ENCODE measurements at places on chromosomes 7 and 10.

DNA sequence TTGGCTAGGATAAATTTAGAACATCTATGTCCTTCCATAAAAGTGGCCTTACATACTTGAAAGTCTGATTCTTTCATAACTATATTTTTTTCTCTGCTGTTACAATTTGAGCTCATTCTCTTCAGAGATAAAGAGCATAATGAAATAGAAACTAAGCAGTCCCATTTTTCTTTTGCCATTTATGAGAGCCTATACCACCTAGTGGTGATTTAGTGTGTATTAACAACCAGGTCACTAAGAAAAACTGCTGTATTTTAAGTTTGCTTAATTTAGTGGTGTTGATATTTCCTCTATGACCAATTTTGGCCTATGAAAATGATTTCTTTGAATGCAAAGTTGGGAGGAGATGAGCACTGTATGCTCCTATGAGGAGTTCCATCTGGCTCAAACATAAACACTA lies 88.7 kb upstream of the ZWINT start:
- no peak for DNase-seq

DNA sequence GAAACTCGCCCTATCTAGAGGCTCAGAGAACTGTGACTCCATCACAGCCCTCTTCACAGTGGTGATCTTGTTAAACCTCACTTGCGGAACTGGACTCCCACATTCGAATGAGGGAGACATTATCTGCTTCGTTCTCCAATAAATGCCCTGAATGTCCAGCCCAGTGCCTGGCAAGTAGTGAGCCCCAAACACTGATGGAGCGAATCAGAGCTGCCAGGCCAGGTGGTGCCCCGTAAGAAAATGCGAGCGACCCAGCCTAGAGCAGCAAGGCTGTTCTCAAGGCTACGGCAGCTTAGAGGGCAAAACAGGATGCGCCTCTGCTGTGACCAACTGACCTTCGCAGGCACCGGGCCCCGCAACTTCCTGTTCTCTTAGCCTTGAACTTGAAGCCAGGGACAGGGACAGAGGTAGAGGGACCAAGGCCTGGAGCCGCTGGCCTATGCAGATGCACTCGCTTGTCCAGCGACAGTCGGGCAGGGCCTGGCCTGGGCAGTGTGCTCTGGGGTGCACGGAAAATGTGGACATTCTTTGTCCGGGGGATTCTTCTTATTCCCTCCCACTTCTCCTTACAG lies 217.6 kb downstream of the TCERG1L start:
- DNase-seq: no peak

DNA sequence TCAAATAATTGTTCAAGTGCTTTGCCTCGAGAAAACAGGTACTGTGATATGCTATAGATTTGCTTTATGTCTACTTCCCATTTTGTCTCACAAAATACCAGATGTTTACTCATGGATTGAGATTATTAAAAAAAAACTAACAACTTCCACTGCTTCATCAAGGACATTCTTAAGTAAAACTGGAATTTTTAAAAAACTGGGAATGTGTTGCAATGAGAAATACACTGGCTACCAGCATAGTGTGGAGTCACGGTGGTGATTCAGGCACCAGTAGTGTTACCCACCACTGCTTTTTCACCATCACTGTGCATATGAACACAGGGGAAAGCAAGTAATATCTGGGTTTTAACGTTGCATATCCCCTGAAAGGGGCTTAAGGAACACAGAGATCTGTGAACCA lies 21.2 kb downstream of the FIGNL1 start:
- no peak for DNase-seq

GRCh38 chr10:37752334-37752875 lies 105.0 kb downstream of the ZNF248 start:
- no peak for DNase-seq
